ENCODE measurements at places on chromosomes 11 and 22. TPM values are rescaled to one million over a fixed set of nuclear protein-coding genes. Genes with fewer than 3 reads are reported as not detected.

DNA sequence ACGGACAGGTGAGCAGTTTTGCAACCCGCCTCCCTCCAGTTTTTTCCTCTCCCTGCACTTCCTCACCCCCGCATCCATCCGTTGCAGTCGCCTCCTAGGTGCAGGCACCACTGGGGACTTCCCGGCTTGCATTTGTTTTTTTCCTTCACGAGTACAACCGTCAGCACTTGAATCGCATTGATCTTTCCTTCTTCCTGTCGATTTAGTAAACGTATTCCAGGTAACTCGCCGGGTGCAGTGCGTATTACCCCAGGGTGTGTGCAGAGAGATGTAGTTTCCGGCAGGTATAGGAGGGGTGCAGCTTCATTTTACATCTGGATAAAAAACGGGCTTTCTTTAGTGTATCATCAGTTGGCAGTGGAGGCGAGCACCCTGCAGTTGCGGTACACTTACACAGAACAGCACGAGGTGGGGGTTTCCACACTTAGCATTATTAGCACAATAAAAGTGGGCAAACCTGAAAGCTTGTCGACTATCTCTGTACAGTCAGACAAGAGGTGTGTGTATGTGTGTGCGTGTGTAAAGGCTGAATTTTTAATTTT lies at the start of gene SORL1-AS1:
TSS of gene SORL1-AS1 (minus strand) at position 359 of the 542 bp plus-strand sequence.
- H3K27ac ChIP-seq: peak within 1 kb of the TSS; percentile 95
- peaks cover 24% of the 10 kb centered on the region for H3K36me3 ChIP-seq
- no peaks in the 10 kb centered on the region for H3K27me3 ChIP-seq
- peaks cover 86% of the 10 kb centered on the region for H3K4me1 ChIP-seq
- no peak for DNase-seq
- H3K4me3 ChIP-seq: peak within 1 kb of the TSS; percentile 92

GRCh38 chr22:26857169-26857568 lies 199.8 kb downstream of the MIAT start:
- no peak overlapping the region for H3K27ac ChIP-seq
- DNase-seq: no peak
- H3K4me1 ChIP-seq: no peaks in the 10 kb centered on the region
- no peaks in the 10 kb centered on the region for H3K36me3 ChIP-seq

DNA sequence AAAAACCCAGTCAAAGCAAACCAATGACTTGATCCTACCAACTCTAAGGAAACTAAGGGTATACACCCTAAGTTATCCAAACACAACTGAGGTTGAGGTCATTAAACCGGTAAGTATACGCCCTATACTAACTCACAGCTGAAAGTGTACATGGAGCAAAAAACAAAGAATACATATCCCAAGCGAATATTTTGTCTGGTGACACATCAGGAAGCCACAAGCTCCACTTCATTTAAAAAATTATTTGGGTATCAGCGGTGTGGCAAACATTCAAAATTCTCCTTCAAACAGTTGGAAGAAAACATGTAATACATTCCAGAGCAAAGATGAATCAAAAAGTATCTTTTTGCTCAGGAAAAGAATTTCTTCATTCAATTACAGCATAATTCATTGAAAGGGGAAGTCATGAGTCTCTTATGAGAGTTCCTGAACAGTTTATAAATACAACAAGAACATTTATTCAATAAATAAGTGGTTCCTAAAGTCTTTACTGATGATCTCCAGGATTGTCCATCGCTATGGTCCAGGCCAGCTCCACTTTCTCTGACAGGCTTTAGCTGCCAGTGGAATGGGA lies 4.5 kb upstream of the JAML start:
- peak overlapping the region; percentile 16 for H3K27ac ChIP-seq
- H3K4me3 ChIP-seq: peak overlapping the region; percentile 15
- peaks cover 19% of the 10 kb centered on the region for H3K36me3 ChIP-seq
- H3K4me1 ChIP-seq: peaks cover 52% of the 10 kb centered on the region
- no peak for DNase-seq

DNA sequence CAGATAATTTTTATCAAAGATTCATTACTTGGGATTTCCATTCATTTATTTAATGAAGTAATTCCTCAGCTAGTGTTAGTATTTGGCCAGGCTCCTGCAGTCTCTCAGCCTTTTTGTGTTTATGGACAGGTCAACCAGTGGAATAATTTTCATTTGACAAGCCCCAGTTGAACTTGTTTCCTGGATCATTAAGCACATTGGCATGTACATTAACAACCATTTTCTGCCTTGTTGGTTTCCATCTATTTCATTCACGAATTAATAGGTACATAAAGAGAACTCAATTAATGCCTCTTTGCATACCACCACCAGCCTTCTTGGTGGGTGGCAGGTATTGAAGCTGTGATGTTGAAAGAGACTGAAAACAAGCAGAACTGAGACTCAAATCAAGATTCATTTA lies 745.2 kb downstream of the KCNA4 start:
- H3K36me3 ChIP-seq: no peaks in the 10 kb centered on the region
- H3K27me3 ChIP-seq: no peaks in the 10 kb centered on the region

- H3K36me3 ChIP-seq: no peaks in the 10 kb centered on the region
- no peak overlapping the region for H3K27ac ChIP-seq
- DNase-seq: no peak
- no peak overlapping the region for H3K4me3 ChIP-seq
These were observed 680.5 kb upstream of the API5 start for GRCh38 chr11:42631220-42631843.

GRCh38 chr22:40247976-40248375 lies 70.3 kb downstream of the TNRC6B start:
- H3K4me1 ChIP-seq: peaks cover 18% of the 10 kb centered on the region
- no peak overlapping the region for H3K4me3 ChIP-seq
- no peak for DNase-seq
- peak overlapping the region; percentile 30 for H3K27ac ChIP-seq
- peaks cover 55% of the 10 kb centered on the region for H3K36me3 ChIP-seq

- no peak overlapping the region for H3K4me3 ChIP-seq
- H3K27me3 ChIP-seq: no peaks in the 10 kb centered on the region
- H3K4me1 ChIP-seq: no peaks in the 10 kb centered on the region
- H3K36me3 ChIP-seq: no peaks in the 10 kb centered on the region
These were observed 16.9 kb downstream of the TRIOBP start for GRCh38 chr22:37713761-37714160.

DNA sequence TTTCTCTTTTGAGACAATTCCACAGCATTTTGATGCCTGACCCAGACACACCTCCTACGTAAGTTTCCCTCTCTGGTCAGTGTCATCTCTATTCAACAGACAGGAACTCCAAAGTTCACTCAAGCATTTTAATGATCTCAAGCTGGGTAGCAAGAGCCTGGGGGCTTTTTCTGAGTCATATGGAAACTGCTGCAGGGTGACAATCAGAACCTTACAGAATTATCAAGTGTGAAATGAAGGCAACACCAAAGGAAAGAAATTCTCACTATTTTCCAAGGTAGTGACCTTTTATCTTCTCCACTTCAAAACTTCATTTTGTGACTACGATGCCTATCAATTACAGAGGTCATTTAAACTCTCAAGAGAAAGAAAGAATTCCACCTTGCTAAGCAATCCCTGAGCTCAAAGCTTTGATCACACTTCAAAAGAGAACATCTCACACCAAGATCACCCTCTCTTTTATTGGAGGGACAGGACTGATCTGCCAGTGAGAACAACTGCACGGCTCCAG lies 229.0 kb upstream of the ZC3H12C start:
- no peaks in the 10 kb centered on the region for H3K36me3 ChIP-seq
- peak overlapping the region; percentile 74 for H3K27ac ChIP-seq
- peaks cover 17% of the 10 kb centered on the region for H3K4me1 ChIP-seq
- H3K4me3 ChIP-seq: no peak overlapping the region

DNA sequence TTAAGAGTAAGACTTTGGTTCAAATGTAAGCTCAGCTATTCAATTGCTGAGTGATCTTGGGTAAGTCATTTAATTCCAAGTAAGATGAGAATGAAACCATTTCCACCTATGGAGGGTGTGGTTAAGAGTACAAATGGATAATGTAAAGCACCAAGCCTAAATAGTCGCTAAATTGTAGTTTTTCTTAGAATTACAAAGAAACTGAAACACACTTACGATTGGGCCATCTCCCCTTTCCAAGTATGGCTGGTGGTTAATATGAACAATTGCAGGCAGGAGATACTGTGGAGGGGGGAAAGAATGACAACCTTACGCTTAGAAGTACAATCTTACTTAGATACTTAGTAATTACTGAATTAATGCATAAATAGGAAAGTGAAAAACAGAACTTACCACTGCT lies 8.2 kb downstream of the DDX17 start:
- H3K4me3 ChIP-seq: no peak overlapping the region
- no peak for DNase-seq
- peaks cover 89% of the 10 kb centered on the region for H3K36me3 ChIP-seq
- no peak overlapping the region for H3K27ac ChIP-seq
- H3K4me1 ChIP-seq: peaks cover 24% of the 10 kb centered on the region
- no peaks in the 10 kb centered on the region for H3K27me3 ChIP-seq

DNA sequence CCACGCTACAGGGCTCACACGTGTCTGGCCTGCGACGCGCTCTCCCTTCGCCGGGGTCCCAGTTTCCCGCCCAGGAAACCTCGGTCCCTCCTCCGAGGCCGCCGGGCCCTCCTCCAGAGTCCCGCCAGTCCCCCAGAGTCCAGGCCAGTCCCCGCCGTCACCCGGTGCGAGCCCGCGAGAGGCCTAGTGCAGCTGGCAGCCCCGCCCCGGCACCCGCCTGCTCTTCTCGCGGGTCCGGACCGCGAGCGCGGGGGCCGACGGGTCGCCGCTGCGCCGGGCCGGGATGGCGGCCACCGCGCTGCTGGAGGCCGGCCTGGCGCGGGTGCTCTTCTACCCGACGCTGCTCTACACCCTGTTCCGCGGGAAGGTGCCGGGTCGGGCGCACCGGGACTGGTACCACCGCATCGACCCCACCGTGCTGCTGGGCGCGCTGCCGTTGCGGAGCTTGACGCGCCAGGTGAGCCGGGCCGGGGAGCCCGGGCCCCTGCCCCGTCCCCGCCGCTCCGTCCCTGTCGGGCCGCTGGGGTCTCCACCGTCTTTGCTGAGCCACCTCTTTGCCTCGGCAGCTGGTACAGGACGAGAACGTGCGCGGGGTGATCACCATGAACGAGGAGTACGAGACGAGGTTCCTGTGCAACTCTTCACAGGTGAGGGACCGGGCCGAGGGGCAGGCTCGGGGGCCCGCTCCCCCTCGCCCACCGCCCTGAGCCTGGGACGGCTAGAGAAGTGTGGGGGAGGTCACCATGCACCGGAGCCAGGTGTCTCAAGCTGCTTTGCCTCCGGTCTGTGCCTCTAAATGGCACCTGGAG lies at the start of gene PTPMT1:
TSS of gene PTPMT1 (plus strand) at position 260 of the 809 bp plus-strand sequence. CDS start at position 284, 24 bp downstream.
- peak within 1 kb of the TSS; percentile 84 for H3K4me3 ChIP-seq
- H3K36me3 ChIP-seq: peaks cover 7% of the 10 kb centered on the region
- H3K27me3 ChIP-seq: no peaks in the 10 kb centered on the region
- peak within 1 kb of the TSS; percentile 54 for H3K27ac ChIP-seq
- peak; percentile 66 for DNase-seq

DNA sequence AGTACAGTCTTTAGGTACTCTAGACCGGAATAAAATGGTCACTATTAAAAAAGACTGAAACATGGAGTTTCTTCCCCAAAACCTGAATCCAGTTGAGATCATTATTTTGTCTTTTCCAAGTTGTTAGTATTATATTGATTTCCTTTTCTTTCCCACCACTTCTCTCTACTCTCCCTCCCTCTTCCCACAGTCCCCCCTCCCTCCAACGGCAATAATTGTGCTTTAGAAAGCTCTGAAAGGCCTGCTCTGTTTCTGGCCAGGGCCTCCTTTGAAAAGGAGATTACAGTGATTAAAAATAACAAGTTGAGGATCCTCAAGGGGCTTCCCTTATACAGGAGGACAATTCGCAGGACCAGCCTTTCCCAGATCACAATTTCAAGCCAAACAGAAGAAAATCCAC lies 3.5 kb downstream of the SPON1 start:
- no peak for DNase-seq
- H3K36me3 ChIP-seq: no peaks in the 10 kb centered on the region
- H3K27me3 ChIP-seq: peaks cover 40% of the 10 kb centered on the region
- peaks cover 16% of the 10 kb centered on the region for H3K4me1 ChIP-seq
- H3K4me3 ChIP-seq: no peak overlapping the region
- H3K27ac ChIP-seq: no peak overlapping the region

DNA sequence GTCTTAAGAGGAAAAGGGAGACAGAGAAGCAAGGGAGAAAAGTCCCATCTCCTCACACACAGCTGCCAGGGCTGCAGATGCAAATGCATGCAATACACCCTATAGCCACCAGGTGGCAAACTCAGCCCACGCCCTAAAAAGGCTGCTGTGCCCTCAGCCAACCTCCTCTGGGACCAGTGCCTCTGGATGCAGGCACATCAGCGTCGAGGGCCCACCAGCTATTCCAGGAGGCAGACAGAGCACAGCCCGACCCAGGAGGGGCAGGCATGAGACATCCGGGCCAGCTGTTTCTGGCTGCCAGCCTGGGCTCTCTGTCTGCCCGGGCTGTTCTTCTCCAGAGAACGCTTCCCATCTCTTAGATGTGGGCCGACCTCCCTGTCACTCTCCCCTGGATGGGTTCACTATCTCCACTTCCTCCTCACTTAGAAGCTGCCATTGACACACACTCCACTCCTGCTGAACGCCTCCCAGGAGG lies 39.7 kb downstream of the TPBGL start:
- H3K27ac ChIP-seq: no peak overlapping the region
- H3K27me3 ChIP-seq: no peaks in the 10 kb centered on the region
- H3K36me3 ChIP-seq: no peaks in the 10 kb centered on the region
- H3K4me1 ChIP-seq: peaks cover 19% of the 10 kb centered on the region
- peak; percentile 48 for DNase-seq

DNA sequence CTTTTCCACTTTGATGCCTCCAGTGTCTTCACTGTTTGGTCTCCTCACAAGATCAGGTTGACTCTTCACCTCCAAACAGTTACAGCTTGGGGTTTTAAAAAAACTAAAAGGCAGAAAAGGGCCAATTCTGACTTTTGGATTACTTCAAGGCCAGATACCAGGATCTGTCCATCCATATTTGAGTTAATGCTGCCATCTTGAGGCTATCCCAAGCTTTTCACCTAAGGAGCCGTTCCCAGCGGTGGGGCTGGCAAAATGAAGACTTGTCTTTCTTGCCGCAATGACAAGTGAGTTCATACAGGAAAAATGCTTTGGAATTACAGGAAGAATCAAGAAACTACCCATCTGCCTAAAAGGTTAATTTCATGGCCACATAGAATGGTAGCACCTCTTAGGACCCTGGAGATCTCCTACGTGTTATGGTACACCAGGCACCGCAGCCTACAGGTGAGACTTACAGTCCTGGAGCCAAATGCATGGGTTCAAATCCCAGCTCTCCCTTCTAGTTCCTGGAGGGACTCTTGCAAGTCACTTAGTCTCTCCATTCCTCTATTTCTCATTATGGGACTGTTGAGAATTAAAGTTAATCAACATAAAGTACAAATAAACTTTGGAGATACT lies 6.0 kb upstream of the OR5B21 start:
- no peak overlapping the region for H3K4me3 ChIP-seq
- H3K27me3 ChIP-seq: no peaks in the 10 kb centered on the region
- no peaks in the 10 kb centered on the region for H3K4me1 ChIP-seq
- H3K36me3 ChIP-seq: no peaks in the 10 kb centered on the region
- H3K27ac ChIP-seq: no peak overlapping the region

- H3K4me3 ChIP-seq: no peak overlapping the region
- no peaks in the 10 kb centered on the region for H3K36me3 ChIP-seq
- peaks cover 6% of the 10 kb centered on the region for H3K27me3 ChIP-seq
- DNase-seq: no peak
- no peak overlapping the region for H3K27ac ChIP-seq
These were observed 30.0 kb upstream of the MUC5AC start for GRCh38 chr11:1127664-1128162.

CRYBB1 gene
- not detected for total RNA-seq

FCHSD2 gene
- total RNA-seq: 207 TPM

MS4A3 gene
- not detected for total RNA-seq

FOLR2 gene
- 0.67 TPM for total RNA-seq

DUSP8 gene
- total RNA-seq: 1.7 TPM

PLEKHB1 gene
- total RNA-seq: 5.0 TPM

CAT gene
- 79.8 TPM for total RNA-seq

DEUP1 gene
- total RNA-seq: not detected
